ENCODE measurements at places on chromosomes 6 and 20.
A peak's percentile ranks its signal among the peaks of the same experiment; 100 is the strongest.

- no peak for DNase-seq
Observed at GRCh38 chr6:36714511-36714910, 16.9 kb downstream of the RAB44 start.

- no peak for DNase-seq
Observed at GRCh38 chr6:15987569-15987968, 141.3 kb upstream of the MYLIP start.

DNA sequence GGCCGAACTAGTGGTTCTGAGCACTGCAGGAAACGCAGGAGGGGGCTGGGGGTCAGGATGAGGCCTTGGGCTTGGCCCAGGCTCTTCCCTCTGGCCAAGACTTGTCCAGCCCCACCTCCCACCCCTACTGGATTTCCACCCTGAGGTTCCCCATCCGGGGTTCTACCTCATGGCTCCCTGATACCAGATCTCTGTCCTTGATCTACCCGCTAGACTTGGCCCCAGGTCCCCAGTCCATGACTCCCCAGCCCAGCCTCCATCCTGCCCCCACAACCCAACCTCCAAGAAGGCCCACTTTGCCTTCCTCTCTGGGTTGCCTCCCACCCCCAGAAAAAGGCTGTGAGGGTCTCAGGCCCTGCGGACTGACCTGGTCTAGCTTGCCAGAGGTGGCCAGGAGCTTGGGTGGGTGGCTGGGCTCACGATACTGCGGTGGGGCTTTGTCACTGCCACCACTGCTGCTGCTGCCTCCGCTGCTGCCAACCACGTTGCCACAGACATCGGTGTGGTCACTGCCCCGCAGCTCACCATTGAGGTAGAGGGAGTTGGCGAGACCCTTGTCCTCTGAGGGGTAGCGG is 6.8 kb upstream of the FASTKD5 start:
- DNase-seq, result no peak

- DNase-seq, result no peak
Observed at GRCh38 chr6:30769088-30769852, 24.9 kb upstream of the IER3 start.

DNA sequence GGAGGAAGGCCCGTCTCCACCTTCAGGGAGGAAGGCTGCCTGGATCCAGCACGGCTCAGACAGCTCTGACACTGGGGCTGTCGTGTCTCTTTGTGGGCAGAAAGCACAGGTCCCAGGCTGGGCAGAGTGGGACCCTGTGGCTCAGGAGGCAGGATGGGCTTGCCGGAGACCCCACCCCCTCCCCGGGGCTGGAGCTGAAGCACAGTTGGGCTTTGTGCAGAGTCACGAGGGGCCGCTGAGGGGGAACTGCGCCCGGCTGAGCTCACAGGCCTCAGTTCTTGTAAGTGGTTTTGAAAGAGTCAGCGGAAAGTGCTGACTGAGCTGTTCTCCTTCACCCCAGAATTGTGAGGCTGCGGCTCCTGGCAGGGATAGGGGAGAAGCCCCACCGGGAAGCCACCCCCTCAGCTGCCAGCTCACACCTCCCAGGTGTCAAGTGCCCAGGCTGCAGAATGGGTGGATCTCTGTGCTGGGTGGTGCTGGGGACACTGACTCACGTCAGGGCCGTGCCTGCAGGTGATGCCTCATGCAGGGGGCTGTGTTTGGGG is 145.5 kb upstream of the RNF24 start:
- no peak for DNase-seq

DNA sequence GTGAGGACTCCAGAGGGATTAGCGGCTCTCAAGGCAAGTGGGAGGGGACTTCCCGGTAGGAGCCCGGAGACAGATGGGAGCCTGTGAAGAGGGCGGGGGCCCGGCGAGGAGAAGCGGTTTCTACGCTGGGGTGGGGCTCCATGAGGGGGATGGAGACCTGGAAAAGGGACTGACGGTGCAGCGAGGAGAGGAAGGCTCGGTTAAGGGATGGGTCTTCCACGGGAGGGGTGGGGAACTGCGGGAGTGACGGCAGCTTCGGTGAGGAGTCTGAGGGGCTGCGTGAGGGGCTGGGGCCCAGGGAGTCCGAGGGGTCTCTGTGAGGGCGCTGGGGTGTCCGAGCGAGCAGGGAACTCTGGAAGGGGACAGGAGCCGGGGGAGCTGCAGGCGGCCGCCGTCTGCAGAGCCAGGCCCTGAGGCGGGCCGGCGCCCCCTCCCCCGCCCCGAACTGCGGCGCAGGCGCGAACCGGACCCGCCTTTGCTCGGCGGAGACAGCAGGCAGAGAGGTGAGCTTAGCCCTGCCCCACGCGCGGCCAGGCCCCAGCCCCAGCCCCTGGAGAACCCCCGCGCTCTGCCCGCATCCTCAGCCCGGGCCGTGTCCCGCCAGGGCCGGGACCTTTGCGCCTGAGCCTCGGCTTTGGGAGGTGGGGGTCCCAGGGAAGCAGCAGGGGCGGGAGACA is at the start of gene NRSN2:
TSS of gene NRSN2 (plus strand) at position 472 of the 677 bp plus-strand sequence. CDS start 2,533 bp downstream, outside the sequence.
- peak; percentile 51 for DNase-seq
